ENCODE measurements at places on chromosomes 11 and 22. TPM values are rescaled to one million over a fixed set of nuclear protein-coding genes. Genes with fewer than 3 reads are reported as not detected.

Gene KIRREL3
- total RNA-seq = not detected

DNA sequence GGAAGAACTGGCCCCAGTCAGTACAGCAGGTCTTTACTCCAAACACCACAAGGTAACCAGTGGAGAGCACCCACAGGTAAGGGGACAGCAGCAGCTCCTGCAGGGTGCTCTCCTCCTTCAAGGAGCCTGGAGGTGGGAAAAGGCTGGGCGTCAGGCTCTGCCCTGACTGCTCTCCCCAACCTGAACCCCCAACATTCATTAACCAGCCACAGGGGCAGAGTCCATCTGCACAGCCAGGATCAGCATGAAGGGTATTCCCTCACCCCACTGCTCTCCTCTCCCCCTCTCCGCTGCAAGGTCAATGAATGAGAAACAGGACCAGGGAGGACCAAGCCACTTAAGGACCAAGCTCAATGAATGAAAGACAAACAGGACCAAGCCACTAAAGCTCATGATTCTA lies 3.7 kb downstream of the SLC37A4 start:
- H3K4me3 ChIP-seq = no peak overlapping the region
- H3K27ac ChIP-seq = peak overlapping the region; percentile 21
- DNase-seq = no peak
- peaks cover 43% of the 10 kb centered on the region for H3K36me3 ChIP-seq
- peaks cover 48% of the 10 kb centered on the region for H3K4me1 ChIP-seq
- no peaks in the 10 kb centered on the region for H3K27me3 ChIP-seq

- H3K27me3 ChIP-seq = peaks cover 2% of the 10 kb centered on the region
- no peak overlapping the region for H3K4me3 ChIP-seq
- no peaks in the 10 kb centered on the region for H3K36me3 ChIP-seq
- no peak for DNase-seq
- no peak overlapping the region for H3K27ac ChIP-seq
These were observed 5.6 kb upstream of the PLXNB2 start for GRCh38 chr22:50313021-50313420.

- H3K4me1 ChIP-seq = peaks cover 14% of the 10 kb centered on the region
- H3K27ac ChIP-seq = peak within 1 kb of the TSS; percentile 79
- peak within 1 kb of the TSS; percentile 78 for H3K4me3 ChIP-seq
- H3K36me3 ChIP-seq = no peaks in the 10 kb centered on the region
- H3K27me3 ChIP-seq = peaks cover 41% of the 10 kb centered on the region
These were observed at the start of gene BTG4 for GRCh38 chr11:111512296-111513239. BTG4 (minus strand) TSS chr11:111512386; CDS start chr11:111498776, 13,610 bp downstream.

Gene SMIM35
- total RNA-seq = 0.27 TPM

Gene APOL2
- total RNA-seq = 45.4 TPM

GRCh38 chr11:9951807-9952206 lies 287.9 kb downstream of the SWAP70 start:
- peaks cover 3% of the 10 kb centered on the region for H3K36me3 ChIP-seq
- H3K4me1 ChIP-seq = no peaks in the 10 kb centered on the region
- no peak for DNase-seq
- H3K27me3 ChIP-seq = no peaks in the 10 kb centered on the region
- no peak overlapping the region for H3K27ac ChIP-seq

- no peaks in the 10 kb centered on the region for H3K27me3 ChIP-seq
- H3K36me3 ChIP-seq = no peaks in the 10 kb centered on the region
- H3K27ac ChIP-seq = no peak overlapping the region
- peaks cover 21% of the 10 kb centered on the region for H3K4me1 ChIP-seq
- no peak for DNase-seq
- no peak overlapping the region for H3K4me3 ChIP-seq
These were observed 2.2 kb downstream of the SLC39A13 start for GRCh38 chr11:47410370-47411264.

Gene NF2
- total RNA-seq = 35.3 TPM

GRCh38 chr11:36874291-36874690 lies 276.3 kb upstream of the RAG2 start:
- no peaks in the 10 kb centered on the region for H3K4me1 ChIP-seq
- H3K27me3 ChIP-seq = no peaks in the 10 kb centered on the region
- H3K4me3 ChIP-seq = no peak overlapping the region
- H3K27ac ChIP-seq = no peak overlapping the region

- no peak overlapping the region for H3K27ac ChIP-seq
- peaks cover 7% of the 10 kb centered on the region for H3K27me3 ChIP-seq
- DNase-seq = no peak
- H3K4me3 ChIP-seq = no peak overlapping the region
- no peaks in the 10 kb centered on the region for H3K36me3 ChIP-seq
These were observed 53.2 kb upstream of the NECTIN1 start for GRCh38 chr11:119782006-119782738.

- H3K27ac ChIP-seq = no peak overlapping the region
- no peak overlapping the region for H3K4me3 ChIP-seq
- peaks cover 17% of the 10 kb centered on the region for H3K4me1 ChIP-seq
- H3K27me3 ChIP-seq = peaks cover 2% of the 10 kb centered on the region
These were observed 48.0 kb downstream of the LRRC32 start for GRCh38 chr11:76622493-76623094.

DNA sequence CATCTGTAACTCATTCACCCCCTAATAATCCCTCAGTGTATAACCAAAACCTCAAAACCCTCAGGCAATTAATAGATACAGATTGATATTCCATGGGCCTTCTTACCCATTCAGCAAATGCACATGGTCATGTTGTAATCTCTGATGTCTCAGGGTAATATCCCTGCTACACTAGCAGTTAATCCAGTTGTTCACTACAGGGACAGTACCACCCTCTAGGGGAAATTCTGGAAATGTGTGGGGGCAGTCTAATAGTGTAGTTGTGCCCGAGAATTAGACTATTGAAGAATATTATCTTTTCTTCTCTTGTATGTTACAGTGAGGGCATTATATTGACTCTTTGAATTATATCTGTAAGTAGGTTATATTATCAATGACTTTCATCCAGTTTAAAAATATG lies 175.4 kb downstream of the CWF19L2 start:
- no peaks in the 10 kb centered on the region for H3K4me1 ChIP-seq
- no peaks in the 10 kb centered on the region for H3K27me3 ChIP-seq
- no peak overlapping the region for H3K27ac ChIP-seq
- H3K4me3 ChIP-seq = no peak overlapping the region

- DNase-seq = no peak
- no peak overlapping the region for H3K4me3 ChIP-seq
- H3K27me3 ChIP-seq = no peaks in the 10 kb centered on the region
- H3K36me3 ChIP-seq = no peaks in the 10 kb centered on the region
- no peak overlapping the region for H3K27ac ChIP-seq
These were observed 72.7 kb downstream of the KCNQ1 start for GRCh38 chr11:2517386-2518064.

Gene SAA1
- total RNA-seq = not detected

GRCh38 chr11:14544611-14545010 lies 24.4 kb upstream of the PSMA1 start:
- no peak for DNase-seq
- H3K4me1 ChIP-seq = peaks cover 50% of the 10 kb centered on the region
- no peaks in the 10 kb centered on the region for H3K27me3 ChIP-seq
- peaks cover 22% of the 10 kb centered on the region for H3K36me3 ChIP-seq

Gene MS4A12
- not detected for total RNA-seq

GRCh38 chr11:113579292-113579940 lies 104.2 kb upstream of the DRD2 start:
- H3K27ac ChIP-seq = no peak overlapping the region
- no peak overlapping the region for H3K4me3 ChIP-seq
- peaks cover 18% of the 10 kb centered on the region for H3K27me3 ChIP-seq
- no peaks in the 10 kb centered on the region for H3K36me3 ChIP-seq

DNA sequence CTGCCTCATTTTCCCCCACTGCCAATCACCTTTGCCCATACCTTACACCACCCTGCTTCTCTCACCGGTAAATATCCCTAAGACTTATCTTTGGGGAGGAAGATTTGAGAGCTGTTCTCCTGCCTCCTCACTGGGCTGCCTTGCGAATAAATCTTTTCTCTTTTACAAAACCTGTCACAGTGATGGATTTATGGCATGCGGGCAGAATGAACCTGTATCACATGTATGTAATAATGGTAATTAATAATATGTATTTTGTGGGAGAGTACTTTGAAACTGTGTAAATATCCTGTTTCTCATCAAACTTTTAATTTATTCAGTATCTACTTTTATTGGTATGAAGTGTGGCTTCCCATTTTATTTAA lies 3.6 kb upstream of the USP18 start:
- DNase-seq = no peak
- no peak overlapping the region for H3K4me3 ChIP-seq

Gene TYMP
- total RNA-seq = 24.2 TPM

DNA sequence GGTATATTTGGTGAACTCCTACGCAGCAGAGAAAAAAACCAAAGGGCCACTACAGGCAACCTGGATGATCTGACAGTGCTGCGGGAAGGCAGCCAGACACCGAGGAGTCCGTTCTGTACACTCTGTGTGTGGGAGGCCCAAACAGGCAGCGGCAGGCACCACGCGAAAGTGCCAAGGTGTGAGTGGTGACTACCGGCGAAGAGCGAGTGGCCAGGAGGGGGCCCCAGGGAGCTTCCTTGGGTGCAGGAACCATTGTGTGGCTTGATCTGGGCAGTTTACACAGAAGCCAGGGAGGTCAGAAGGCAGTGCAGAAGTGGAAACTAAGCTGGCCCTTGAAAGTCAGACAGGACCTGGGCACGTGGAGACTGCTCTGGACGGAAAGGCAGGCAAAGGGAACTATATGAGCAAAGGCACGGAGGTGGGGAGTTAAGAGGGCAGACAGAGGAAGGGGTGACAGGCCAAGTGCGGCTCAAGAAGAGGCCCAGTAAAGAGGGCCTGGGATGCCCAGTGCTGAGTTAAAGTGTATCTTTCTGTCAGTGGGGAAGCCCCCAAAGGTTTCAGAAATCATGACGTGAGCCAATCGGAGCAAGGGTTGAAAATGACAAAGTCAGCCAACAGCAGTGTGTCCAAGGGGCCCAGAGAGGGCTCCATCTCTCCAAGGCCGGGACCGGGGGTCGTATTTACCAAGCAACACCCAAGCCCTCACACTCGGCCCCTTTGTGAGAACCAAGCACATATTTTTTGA lies 10.6 kb downstream of the TMEM184B start:
- peaks cover 27% of the 10 kb centered on the region for H3K4me1 ChIP-seq
- peak; percentile 73 for DNase-seq
- peaks cover 3% of the 10 kb centered on the region for H3K36me3 ChIP-seq
- no peak overlapping the region for H3K4me3 ChIP-seq

GRCh38 chr11:62193952-62194351 lies 3.9 kb downstream of the SCGB1D1 start:
- H3K4me1 ChIP-seq = no peaks in the 10 kb centered on the region
- H3K27me3 ChIP-seq = peaks cover 34% of the 10 kb centered on the region
- DNase-seq = no peak
- H3K27ac ChIP-seq = no peak overlapping the region

Measured in activated CD8-positive, alpha-beta T cell treated with anti-CD3 and anti-CD28 coated beads for 36 hours (primary cell).